ENCODE measurements at places on chromosomes 3 and 15.

- no peak for DNase-seq
These were observed 177.3 kb downstream of the KLF13 start for GRCh38 chr15:31503758-31504461.

DNA sequence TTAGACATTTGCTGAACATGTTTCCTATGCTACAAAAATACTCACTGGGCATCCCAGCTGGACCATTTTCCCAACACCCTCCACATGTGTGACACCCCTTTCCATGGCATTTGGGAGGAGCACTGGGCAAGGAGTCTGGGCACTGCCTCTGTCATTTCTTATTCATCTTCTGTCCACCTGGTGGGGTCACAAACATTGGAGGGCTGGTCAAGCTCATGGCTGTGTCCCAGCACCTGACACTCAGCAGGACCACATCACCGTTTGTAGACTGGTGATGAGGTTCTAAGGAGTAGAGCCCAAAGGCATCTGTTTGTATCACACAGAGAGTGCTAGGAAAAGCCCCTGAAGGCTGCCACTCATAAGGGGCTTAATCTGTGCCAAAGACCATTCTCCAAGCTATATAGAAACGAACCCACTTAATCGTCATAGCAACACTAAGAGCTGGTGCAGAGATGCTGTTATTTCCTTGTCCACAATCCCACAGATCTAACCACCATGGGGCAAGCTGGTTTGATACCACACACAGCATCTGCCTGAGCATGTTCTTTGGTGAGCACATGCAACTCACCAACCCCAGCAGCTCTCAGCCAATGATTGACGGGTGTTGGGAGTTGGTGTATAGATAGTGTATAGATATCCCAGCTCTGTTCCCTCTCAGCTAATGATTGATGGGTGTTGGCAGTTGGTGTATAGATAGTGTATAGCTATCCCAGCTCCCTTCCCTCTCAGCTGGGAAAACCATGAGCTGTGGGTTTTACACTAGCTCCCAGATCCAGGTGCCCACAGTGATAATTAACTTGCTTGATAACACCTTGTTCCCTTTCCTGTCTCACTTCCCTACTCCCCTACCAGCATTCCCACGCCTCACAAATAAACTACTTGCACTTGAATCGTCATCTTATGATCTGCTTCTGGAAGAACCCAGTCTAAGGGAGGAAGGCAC lies 42.7 kb upstream of the ATP2B2 start:
- no peak for DNase-seq

GRCh38 chr3:141877911-141878310 lies 1.5 kb downstream of the ATP1B3 start:
- DNase-seq = no peak

GRCh38 chr3:61223451-61223850 lies 27.8 kb downstream of the FHIT start:
- DNase-seq = no peak

- DNase-seq = no peak
These were observed 13.9 kb upstream of the FAM174B start for GRCh38 chr15:92669432-92669831.

- DNase-seq = no peak
These were observed 319.3 kb upstream of the ATP10A start for GRCh38 chr15:26182441-26182840.

- no peak for DNase-seq
These were observed 34.1 kb downstream of the LRIG1 start for GRCh38 chr3:66466606-66467270.

DNA sequence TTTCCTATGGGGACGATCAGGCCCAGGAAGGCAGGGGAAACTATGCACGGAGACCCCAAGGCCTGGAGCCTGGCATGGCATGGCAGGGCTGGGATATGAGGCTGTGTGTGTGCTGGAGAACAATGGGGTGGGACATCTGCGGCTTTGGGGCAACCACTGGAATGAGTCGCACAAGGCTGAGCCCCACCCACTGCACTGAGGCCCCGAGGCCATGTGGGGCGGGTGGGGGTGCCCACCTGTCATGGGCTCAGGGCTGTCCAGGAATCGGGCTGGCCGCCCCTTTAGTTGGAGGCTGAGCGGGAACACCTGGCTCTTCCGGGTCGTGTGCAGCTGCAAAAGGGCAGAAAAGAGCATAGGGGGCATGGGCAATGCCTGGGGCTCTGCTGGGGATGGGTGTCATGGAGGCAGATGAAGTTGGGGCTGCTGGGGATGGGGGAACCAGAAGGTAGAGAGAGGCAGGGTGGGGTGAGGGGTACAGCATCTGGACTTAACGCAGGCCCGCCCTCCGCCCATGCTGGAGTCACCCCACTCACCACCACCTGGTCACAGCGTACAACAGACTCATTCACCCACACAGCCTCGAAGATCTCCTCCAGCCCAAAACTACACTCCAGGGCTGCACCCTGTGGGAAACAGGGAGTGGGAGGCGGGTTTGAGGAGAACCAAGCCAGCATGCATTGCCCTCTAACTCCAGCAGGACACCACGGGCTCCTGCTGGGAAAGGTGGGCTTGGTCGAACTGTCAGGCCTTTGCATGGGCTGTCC lies 31.1 kb downstream of the PLXND1 start:
- no peak for DNase-seq

DNA sequence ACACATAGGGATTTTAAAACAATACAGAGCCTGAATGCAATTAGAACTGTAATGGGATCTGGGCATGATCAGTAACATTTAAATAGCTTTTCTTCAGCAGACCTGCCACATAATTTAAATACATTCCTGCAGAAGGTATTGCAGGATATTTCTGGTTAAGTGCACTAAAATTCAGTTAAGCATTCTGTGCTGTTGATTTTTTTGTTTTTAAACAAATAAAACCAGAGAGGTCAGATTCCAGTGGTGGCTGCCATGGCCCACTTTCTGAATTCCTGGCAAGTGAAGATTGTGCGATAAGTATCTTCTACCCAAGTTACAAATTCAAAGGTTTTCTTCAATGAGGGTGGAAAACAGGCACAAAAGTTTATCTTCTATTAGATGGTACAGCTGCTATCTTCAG lies 98.7 kb downstream of the RAP2B start:
- DNase-seq = no peak

Data from hippocampal formation (tissue), 2 donors.